AG08395 (cell line): ENCODE measurements at places on chromosomes 7 and 10.
A peak's percentile ranks its signal among the peaks of the same experiment; 100 is the strongest.

- no peak for DNase-seq
Observed at GRCh38 chr10:127137391-127137790, 59.0 kb downstream of the INSYN2A start.

GRCh38 chr7:130697820-130698219, 11.5 kb upstream of the TSGA13 start:
- no peak for DNase-seq

DNA sequence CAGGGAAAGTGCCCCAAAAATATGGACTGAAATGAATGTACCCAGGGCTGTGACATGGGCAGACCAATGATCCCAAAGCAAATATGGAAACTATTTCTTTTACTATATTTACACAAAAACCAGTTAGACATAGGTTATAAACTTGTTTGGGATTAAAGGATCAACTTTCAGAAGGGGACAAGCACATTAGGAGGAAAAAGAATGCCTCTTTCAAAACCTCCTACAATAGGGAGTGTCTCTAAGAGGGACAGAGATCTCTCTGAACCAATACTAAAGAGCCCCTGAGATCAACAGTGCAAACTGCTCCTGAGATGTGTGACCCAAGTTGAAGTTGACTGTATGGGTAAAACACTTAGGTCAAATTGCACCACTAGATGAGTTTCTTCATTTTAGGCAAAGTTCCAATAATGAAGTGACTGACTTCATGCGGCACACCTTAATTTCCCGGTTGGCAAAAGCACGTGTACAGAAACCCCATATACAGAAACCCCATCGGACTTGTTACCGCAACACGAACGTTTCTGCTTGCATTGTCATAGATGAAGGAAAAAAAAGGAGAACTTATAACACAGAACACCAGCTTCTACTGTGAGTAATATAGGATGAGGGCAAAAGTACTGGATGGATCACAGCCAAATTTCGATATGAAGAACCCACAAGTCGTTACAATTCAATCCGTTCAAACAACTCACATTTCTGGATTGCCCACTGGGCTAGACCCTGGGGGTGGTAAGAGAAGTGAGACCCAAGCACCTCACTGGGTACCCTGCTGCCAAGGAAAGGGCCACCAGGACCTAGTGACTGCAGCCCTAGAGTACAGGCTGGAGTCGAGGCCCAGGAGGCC, 4.3 kb downstream of the SVIL start:
- DNase-seq, result no peak

DNA sequence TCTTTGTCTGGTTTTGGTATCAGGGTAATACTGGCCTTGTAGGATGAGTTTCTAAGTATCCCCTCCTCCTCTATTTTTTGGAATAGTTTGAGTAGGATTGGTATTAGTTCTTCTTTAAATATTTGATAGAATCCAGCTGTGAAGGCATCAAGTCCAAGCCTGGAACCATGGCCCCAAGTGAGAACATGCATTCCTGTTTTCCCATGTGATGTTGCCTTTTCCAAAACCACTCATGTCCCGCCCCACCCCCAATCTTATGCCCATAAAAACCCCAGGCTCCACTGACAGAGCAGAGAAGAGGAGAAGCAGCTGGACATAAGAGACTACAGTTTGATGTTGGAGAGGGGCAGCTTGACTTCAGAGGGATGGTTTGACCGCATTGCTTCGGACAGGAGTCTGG, 71.2 kb downstream of the MINPP1 start:
- no peak for DNase-seq

GRCh38 chr10:50604809-50605208, 18.9 kb downstream of the SGMS1 start:
- peak; percentile 4 for DNase-seq

GRCh38 chr7:45185864-45186250, 28.3 kb downstream of the RAMP3 start:
- DNase-seq, result no peak

GRCh38 chr10:93261089-93261488, 187.4 kb downstream of the CYP26A1 start:
- DNase-seq, result no peak

DNA sequence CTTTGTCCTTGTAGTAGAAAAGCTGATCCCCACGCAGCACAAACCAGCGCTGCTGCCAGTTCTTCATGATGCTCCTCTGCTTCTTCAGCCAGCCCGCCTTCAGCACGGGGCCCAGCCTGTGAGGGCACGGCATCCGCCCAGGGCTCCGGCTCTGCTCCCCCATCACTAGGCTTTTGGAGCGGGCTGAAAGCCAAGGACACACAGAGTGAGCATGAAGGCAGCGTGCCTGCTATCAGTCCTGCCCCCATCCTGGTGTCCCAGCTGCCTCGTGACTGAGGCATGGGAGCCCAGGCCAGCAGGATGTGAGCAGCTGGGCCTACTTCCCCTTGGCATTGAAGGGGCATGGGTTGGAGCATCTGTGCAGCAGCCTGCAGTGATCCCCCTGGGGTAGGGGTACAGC, 21.9 kb downstream of the ARHGAP22 start:
- no peak for DNase-seq

DNA sequence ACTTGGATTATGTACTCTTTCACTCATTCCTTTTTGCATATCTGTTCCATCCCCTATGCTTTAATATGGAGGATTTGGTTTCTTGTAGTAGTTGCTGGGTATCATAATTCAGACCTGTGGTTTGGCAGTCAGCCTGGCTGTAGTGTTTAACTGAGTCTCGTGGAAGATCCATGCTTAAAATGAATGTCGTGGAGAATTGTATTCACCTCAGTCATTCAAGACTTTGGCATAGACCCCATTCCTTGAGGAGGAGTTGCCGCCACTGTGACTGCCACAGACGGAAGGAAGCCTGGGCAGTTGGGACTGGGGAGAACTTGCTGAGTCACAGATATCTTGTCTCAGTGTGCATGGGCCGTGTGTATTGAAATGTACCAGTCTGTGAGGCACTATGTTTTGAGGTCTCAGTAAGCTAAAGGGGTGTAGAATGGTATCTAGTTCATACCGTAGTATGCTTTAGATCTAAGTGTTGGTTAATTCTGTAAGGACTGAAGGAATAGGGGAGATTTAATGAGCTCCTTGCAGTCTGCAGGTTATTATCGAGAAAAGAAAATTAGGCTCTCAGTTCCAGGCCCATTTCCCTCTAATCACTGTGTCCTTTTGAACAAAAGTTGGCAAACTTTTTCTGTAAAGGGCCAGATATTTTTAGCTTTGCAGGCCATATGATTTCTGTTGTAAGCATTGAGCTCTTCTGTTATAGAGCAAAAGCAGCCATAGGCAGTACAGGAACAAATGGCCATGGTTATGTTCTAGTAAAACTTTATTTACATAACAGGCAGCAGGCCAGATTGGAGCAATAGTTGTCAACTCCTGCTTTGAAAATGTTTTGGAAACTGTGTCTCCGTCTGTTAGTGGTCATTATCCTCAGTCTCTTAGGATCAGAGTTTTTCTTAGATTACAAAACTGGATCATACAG, 76.8 kb downstream of the TPST1 start:
- peak; percentile 90 for DNase-seq

GRCh38 chr10:124388823-124389612, 29.7 kb downstream of the OAT start:
- peak; percentile 100 for DNase-seq

DNA sequence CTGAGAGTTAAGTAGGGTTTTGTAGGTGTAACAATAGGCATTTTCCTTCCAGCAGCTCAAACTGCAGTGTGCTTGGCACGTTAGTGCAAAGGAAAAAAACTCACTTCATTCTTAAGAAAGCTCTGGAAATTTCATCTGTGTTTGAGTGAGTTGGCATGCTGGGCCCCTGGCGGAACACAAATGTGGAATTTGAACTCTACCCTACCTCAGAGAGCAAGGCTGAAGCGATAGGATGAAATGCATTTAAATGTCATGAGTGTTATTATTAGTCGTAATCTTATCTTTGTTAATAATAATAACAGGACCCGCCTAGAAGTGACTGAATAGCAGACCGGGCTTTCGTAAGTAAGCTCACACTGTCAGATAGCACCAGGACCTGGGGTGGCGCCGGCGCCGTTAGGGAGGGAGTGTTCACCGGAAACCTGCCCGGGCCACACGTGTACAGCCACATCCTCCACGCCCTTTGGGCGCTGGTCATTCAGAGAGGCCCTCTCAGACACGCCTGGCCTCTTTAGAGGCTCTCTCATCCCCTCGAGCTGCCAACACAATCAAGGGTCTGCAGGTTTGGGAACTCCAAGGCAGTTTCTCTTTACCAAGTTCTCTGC, 63.5 kb downstream of the GRK5 start:
- no peak for DNase-seq

DNA sequence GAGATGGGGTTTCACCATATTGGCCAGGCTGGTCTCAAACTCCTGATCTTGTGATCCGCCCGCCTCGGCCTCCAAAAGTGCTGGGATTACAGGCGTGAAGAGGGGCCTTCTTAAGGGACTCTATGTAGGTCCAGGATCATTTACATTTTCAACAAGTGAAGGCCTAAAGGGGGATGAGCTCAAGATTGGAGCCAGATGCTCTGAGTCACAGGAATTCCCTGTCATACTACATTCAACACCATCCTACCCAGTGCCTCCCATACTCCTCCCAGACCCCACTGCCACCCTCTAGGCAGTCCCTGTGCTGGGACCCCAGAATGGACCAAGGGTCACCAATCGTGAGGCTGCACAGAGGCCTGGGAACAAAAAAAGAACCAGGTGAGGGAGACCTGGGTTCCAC, 29.9 kb downstream of the CYTH3 start:
- DNase-seq, result peak; percentile 61

DNA sequence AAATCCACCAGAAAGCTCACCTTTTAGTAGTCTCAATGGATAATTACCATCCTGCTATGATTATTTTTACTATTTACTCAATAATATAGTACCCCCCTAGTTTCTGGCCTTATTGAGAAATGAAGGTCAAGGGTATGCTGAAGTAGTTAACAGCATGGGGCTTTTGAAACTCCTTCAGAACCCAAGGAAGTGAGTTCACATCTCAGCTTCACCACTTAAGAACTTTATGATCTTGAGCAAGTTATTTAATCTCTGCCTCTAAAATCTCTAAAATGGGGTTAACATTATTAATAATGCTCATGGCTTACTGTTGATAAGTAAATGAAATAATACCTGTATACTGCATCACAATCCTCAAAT, 5.8 kb downstream of the MTPN start:
- DNase-seq, result no peak

GRCh38 chr7:91771394-91771793, 109.1 kb downstream of the MTERF1 start:
- no peak for DNase-seq

- no peak for DNase-seq
Observed at GRCh38 chr7:30923009-30923773, 11.5 kb downstream of the AQP1 start.
